ENCODE measurements at places on chromosomes 6 and 20.

DNA sequence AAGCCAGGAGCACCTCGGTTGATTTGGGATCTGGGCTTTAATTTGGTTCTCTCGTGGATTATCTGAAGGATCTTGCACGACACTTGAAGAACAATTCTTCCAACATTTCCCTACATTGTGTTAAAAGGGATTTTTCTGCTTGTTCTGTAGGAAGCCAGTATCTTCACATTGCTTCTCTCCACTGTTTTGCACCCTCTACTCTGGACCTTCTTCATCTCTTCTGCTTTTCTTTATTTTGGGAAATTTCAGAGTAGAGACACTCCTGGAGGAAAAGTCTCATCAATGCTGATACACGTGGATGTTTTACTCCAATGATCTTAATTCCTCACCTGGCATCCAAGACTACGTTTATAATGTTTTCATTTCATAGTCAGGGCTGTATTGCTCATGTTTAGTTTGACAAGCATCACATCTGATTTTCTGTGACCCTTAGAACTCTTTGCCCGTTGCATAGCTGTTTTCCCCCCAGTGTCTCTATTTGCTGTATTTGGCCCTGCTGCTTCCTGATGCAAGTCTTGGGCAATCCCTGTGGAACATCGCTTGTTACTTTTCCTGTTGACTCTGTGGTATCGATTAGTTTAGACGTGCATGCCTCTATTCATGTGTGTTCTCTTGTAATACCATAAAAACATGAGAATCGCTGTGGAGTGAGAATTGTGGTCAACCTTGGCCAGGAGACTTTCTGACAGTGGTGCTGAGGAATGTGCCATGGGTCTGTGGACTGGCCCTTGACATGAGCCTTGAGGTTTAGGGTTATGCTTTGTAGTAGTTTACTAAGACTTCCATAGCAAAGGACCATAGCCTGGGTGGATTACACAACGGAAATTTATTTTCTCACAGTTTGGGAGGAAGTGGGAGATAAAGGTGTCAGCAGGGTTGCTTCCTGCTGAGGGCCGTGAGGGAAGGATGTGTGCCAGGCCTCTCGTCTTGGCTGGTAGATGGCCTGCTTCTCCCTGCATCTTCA lies 12.5 kb downstream of the PLCB1 start:
- DNase-seq = no peak

DNA sequence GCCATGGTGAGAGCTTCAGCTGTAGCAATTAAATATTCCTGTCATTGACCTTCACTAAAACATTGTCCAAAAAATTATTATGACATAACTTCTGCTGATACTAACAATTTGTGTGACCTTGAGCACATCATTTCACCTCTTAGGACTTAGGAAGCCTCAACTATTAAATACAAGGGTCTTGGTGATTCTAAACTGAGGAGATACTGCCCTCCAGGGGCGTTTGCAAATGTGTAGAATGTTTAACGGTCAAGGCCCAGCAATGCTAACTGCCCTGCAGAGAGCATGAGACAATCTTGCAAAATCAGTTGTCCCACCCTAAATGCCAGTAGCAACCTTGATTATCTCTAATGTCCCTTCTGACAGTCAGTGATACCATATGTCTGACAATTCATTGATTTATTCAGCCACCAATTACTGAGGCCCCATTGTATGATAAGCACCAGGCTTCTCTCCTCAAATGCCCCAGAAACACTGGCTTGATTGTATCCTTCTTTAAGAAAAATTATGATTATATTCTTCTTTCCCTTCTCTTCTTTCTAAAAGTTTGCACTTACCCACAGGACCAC lies 284.1 kb upstream of the PLN start:
- no peak for DNase-seq

GRCh38 chr6:28525496-28526039 lies at the start of gene GPX5:
TSS of gene GPX5 (plus strand) at chr6:28525881. CDS start at chr6:28526014, 133 bp downstream.
- peak; percentile 33 for DNase-seq

DNA sequence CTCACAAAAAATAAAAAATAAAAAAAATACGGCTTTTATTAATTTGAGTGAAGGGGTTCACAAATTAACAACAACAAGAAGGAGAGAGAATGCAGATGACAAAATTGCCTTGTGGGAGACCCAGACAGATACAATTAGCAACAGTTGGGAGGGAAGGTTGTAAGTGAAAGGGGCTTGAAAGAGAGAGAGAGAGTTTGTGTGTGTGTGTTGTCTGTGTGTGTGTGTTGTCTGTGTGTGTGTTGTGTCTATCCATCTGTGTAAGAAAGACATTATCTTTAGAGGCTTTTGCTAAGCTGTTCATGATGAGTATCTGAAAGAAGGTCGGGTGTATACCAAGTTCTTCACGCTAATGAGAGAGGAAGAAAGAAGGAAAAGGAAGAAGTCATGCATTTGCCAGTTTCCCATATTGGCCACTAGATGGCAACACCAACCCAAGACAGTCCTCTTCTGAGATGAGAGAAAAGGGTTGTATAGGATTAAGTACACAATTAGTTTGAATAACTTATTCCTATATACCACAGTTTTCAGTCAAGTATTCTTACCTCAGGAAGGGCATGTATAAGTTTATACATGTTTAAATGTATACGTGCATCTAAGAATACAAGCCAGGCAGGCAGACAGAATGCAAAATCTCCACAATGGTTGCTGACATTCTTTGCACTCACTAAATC lies 63.7 kb upstream of the CD2AP start:
- peak; percentile 33 for DNase-seq

DNA sequence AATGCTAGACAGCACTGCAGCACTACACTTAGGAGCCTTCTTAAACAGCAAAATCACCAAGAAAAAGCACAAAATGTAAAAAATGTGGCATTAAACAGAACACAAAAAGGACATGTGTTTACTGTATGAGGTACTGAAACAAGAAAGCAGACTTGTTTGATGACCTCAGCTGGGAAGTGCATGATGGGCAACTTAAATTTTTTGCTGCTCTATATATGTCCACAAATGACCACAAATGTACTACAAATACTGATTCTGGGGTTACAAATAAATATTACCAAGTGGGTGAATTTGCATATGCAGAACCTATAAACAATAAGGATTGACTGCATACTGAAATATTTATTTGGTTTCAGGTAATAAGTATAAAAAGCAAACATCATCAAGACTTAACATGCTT lies 13.1 kb downstream of the RAB23 start:
- DNase-seq = no peak

- DNase-seq = no peak
These were observed 132.3 kb downstream of the PFDN4 start for GRCh38 chr20:54340206-54340605.

GRCh38 chr6:170258407-170258806 lies 32.5 kb downstream of the DLL1 start:
- no peak for DNase-seq

DNA sequence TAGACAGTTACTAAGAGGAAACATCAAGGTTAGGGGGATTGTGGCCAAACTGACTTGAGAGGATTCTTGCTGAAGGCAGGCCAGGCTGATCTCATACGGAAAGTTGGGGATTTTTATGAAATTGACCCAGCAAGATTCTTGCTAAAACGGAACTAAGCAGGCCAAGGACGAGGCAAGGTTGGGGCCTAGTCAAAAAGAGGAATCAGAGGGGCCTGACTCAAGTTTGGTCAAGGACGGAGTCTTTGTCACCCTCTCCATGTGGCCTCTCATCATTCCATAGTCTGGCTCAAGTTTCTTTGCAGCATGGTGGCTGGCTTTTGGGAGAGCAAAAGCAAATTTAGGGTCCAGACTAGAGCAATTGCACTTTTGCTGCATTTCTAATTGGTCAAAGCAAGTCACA lies 7.9 kb upstream of the HECA start:
- DNase-seq = no peak

DNA sequence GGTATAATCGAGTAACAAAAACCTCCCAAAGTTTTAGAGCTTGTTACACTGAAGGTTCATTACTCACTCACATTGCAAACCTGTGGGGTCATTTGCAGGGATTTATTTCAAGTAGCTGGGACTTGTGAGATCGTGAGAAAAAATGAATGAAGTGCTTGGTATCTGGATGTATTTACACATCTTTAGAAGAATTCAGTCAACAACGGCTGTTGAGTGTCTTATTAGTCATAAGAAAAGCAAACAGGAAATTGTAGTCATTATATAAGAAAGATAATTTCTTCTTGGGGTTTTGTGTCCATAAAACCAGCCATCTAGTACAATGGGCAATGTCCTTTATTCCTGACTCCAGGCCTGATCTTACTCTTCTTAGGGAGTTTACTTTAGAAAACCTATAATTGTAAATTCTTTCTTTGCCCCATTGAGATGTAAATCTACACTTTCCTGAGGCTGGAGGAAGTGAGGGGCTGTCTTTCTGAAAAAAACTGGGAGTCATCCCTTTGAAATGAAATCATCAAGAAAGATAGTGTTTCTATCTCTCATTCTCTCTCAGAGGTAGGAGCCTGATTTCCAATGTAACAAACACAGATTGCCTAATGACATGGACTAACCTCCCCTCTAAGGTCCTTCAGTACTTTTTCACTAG lies 202.5 kb upstream of the ASCC3 start:
- no peak for DNase-seq

DNA sequence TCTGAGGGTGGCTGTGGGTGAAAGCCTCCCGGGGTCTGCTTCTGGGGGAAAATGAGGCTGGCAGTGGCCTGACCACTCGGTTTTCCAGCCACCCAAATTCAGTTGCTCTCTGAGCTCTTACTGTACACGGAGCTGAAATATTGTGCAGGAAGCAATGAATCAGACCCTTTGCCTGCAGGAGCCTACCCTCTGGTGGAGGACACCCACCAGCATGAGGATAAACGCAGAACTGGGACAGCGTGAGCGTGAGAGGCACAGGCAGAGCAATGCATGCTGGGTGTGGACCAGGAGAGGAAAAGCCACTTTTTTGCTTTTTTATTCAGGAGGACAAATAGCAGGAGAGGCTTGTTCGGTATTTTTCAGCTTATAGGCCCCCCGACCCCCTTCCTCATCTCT lies 298.0 kb downstream of the QKI start:
- no peak for DNase-seq

DNA sequence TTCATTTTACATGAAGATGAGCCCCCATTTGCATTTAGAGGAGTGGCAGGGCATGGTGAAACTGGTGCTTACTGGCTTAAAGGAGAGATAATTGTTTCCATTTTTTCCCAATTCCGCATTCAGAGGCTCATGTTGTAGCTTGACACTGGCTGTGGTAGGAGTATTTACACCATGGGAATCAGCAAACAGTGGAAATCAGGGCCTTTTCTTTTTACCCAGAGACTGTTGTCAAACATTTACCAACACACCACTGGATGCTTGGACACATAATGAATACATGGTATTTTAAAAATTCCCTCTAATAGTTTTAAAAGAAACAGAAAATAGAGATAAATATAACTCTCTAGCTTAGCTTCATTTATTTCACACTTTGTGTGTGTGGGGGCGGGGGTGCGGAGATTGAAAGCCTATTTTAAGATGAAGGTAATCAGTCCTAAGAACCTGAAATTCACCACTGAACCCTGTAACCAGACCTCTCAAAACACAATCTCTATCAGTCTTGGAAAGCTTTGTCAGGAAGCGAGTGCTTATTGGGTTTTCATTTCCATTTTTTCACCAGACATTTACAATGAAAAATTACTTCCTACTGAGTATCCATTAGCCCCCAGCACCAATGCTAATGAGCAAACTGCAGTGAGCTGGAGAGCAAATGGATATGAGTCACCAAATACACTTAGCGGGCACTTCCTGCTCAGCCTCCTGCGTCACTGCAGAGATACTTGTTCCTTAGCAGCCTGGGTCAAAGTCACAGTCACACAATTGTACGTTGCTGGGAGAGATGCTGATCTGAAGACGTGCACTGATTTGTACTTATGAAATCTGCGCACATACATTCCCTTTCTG lies 532.0 kb downstream of the BCKDHB start:
- DNase-seq = no peak

GRCh38 chr6:53179961-53180651 lies 31.5 kb upstream of the GCM1 start:
- DNase-seq = peak; percentile 18

GRCh38 chr6:137240168-137240567 lies 21.0 kb upstream of the IFNGR1 start:
- no peak for DNase-seq

DNA sequence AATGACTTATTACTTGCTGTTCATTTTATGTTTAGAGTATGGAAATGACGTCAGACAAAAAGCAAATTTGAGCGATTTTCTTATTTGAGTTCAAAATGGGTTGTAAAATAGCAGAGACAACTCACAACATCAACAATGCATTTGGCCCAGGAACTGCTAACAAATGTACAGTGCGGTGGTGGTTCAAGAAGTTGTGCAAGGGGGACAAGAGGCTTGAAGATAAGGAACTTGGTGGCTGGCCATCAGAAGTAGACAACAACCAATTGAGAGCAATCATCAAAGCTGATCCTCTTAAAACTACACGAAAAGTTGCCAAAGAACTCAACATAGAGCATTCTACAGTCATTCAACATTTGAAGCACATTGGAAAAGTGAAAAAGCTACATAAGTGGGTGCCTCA lies 43.8 kb downstream of the REV3L start:
- no peak for DNase-seq

GRCh38 chr6:12266571-12266970 lies 23.6 kb upstream of the EDN1 start:
- DNase-seq = no peak

- DNase-seq = no peak
These were observed 175.0 kb upstream of the SULF2 start for GRCh38 chr20:47960277-47960676.

DNA sequence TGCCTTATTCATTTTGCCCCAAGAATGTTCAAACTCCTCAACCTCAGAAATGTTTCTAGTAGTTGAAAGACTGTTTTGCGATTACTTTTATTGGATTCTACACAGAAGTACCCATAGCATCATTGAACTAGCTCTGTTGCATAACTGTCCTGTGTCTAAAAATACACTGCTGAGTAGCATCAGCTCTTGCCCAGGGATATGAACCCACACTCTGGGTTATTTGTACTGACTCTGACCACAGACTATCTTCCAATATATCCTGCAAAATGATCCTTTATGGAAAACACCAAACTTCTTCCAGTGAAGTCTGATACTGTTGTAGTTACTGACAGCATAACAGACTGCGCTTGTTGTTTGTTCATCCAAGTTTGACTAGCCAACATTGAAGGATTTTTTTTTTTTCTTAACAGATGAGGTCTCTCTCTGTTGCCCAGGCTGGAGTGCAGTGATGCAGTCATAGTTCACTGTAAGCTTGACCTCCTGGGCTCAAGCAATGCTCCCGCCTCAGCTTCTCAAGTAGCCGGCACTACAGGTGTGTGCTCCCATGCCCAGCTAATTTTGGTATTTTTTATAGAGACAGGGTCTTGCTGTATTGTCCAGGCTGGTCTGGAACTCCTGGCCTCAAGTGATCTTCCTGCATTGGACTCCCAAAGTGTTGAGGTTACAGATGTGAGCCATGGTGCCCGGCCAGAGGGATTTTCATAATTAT lies 49.9 kb downstream of the TULP4 start:
- DNase-seq = no peak

- DNase-seq = no peak
These were observed 8.7 kb downstream of the TAF4 start for GRCh38 chr20:62056975-62057374.

Measured in CD8-positive, alpha-beta T cell (primary cell).